Activated T-helper 9 cell treated with anti-CD3 and anti-CD28 coated beads, Interleukin-2, amount 50 U/mL, for 16 hours (primary cell): ENCODE measurements at places on chromosomes 4 and X.

- no peak for DNase-seq
Observed at GRCh38 chr4:139887376-139887802, 221.8 kb downstream of the MGST2 start.

DNA sequence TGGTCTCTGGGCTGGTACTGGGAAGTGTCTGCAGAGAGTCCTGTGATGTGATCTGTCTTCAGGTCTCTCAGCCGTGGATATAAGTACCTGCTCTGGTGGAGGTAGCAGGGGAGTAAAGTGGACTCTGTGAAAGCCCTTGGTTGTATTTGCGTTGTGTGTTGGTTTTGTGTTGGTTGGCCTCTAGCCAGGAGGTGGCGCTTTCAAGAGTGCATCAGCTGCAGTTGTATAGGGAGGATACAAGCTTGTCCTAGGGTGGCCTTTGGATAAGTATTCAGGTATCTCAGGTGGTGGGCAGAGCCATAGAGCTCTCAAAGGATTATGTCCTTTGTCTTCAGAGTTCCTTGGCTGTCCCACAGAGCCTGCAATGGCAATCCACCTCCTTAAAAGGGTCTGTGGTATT, 111.6 kb downstream of the MAGEB17 start:
- DNase-seq: no peak

- no peak for DNase-seq
Observed at GRCh38 chrX:153407736-153408135, 3.5 kb upstream of the ZFP92 start.

DNA sequence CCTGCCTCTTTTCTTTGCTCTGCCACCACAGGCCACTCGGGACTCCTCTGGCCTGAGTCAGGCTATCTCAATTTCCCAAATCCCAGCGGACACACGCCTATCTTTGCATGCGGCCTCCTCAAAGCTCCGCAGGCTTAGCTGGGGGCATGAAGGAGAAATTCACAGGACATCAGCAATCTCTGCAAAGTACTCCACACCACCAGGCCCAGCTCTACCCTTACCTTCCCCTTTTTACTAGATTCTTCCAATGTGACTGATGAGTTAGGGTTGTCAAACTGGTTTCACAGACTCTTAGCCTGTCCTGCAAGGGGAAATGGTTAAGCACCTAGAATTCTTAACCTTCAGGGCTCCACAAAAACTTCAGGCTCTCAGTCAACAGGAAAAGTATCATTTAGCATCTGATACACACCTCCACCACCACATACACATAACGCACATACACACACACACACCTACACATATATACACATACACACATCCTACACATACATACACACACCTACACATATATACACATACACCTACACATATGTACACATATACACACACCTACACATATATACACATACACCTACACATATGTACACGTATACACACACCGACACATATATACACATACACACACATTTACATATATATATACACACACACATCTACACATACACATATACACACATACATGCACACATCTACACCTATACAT, 349.1 kb downstream of the ANK2 start:
- DNase-seq: no peak

GRCh38 chr4:38011511-38012162, 51.4 kb downstream of the PTTG2 start:
- no peak for DNase-seq

- no peak for DNase-seq
Observed at GRCh38 chr4:47721892-47722575, 115.8 kb downstream of the CORIN start.
